Hepatic stellate cell (primary cell): ENCODE measurements at places on chromosomes 7 and 10.

GRCh38 chr10:104322416-104322782 lies 15.9 kb downstream of the ITPRIP start:
- no peak for DNase-seq

DNA sequence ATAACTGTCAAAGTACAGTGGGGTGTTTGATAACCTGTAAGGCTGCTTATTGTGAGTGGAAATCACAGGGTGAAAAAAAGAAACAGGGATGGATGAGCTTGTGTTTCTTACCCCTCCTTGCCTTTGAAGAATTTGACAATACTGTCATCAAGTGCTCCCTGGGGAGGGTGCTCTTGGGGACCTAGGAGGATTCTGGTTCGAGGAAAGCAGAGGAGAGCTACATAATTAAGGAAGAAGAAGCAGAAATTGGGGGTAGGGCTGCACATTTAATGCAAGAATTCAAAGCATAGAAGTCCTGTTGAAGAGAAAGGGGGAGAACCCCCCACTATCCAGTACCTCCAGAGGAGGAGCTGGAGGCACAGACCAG lies 208.1 kb upstream of the PHYHIPL start:
- no peak for DNase-seq

DNA sequence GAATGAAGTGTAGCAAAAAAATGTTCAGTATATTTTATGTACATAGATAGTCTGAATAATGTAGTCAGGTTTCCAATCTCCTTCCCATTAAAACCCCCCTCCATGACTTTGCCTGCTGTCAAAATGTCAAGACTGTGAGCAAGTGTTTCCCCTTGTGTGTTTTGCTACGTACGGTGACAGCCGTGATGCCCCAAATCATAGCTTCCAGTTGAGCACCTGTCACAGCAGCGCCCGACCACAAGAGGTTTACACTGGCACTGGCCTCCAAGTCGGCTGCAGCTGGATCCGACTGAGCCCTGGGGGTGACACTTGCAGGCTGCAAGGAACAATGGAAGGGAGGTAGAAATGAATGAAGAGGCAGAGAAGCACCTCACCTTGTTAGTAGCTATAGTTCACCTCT lies 62.3 kb downstream of the LAMB4 start:
- DNase-seq = no peak

DNA sequence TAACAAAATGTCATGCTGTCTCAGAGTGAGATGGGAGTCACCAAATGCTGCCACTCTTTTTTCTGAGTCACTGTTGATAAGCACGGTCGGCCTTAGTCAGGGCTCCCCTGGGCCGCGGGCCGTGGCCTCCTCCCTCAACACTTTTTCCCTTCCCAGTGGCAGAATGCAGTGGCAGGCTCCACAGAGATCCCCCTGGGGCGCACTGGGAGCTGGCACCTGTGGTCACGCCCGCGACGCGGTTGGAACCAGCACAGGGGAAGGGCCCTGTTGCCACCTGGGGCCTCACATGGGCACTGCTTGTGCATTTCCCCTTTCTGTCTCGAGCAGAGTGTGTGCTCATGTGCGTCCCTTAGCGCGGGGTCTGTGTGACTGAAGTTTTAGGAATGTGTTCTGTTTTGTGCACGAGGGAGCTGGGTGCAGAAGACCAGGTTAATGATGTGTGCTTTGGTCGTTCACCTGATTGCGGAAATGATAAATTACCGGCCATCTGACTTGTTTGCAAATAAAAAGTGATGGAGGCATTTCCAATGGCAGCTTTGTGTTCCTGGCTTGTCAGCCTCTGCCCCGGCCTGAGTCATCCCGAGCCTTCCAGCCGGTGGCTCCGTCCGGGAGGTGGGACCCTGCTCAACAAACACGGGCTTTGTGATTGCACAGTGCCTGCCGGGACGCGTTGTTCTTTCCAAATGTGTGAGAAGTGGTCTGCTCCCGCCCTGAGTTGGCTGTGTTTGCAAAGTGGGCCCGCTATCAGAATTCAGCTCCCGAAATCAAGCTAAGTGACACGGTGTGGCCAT lies 100.7 kb downstream of the NKX6-2 start:
- peak; percentile 81 for DNase-seq

DNA sequence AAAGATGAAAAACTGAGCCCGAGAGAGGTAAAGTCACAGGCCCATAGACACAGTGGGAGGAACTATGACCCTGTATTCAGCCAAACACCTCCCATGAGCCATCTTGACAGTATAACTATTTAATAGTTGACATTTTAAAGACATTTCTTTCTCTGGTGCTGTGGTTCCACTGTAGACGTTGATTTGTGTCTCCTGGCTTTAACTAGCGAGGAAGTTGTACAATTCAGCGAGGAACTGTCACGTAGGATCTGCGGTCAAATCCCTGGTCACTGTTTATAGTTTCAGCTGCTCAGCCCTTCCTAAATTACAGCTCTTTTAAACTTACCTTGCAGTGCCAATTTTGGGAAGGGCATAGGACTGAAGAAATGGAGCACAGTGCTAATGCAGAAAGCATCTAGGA lies 7.1 kb upstream of the CELF2 start:
- no peak for DNase-seq

- peak; percentile 77 for DNase-seq
Observed at GRCh38 chr7:24971333-24972165, 8.4 kb downstream of the OSBPL3 start.

GRCh38 chr7:53699215-53699837 lies 663.9 kb downstream of the POM121L12 start:
- no peak for DNase-seq

DNA sequence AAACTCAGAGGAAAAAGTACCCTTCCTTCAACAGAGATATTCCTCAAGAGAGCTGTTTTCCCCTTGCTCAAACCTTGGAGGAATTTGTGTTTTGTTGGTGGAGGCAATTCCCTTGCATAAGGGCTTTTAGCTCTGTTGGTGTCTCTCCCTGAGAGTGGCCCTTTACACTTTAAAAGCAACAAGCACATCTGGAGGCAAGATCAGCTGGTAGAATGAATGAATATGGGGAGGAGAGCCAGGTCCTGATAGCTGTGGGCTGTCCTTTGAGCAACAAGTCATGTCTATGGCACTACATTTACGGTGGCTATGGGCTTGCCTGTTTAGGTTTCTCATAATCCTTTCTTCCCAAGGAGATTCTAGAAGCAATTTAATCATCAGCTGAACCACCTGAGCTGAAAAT lies 384.0 kb downstream of the SORCS3 start:
- DNase-seq = no peak

GRCh38 chr10:125991392-125991791 lies 95.0 kb downstream of the FANK1 start:
- DNase-seq = no peak

- DNase-seq = no peak
Observed at GRCh38 chr7:1941464-1942242, 271.6 kb downstream of the ELFN1 start.

DNA sequence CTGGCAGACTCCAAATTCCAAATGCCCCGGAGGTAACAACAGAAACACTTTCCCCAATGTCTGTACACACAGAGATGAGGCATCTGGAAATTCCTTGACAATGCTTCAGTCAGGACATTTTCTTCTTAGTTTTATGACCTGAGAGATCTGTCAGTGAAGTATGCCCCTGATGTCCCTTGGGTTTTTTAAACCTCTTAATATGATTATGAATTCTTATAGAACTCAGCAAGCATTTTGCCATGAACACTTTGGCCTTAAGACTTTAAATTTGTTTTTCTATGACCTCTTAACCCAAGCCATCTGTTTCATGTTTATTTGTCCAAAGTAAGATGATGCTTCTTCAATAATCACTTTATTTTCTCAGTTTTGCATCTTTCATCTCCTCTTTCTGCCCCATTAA lies 1206.2 kb downstream of the GATA3 start:
- no peak for DNase-seq

DNA sequence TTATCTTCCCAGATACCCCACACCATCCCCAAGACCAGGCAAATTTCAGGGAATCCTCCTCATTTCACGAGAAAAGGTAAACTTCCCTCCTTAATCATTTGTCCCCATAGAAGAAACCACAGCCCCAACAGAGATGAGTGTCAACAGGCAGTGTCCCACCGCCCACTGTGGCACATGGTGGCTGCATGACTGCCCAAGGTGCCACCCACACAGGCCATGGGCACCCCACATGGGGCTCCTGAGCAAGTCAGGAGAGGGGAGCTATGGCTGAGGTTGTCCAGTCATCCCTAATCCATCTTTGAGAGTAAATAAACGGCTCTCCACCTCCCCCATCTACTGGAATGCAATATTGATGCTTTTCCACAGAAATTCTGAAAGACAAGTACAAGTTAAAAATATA lies 44.1 kb downstream of the ANTXRL start:
- DNase-seq = no peak

DNA sequence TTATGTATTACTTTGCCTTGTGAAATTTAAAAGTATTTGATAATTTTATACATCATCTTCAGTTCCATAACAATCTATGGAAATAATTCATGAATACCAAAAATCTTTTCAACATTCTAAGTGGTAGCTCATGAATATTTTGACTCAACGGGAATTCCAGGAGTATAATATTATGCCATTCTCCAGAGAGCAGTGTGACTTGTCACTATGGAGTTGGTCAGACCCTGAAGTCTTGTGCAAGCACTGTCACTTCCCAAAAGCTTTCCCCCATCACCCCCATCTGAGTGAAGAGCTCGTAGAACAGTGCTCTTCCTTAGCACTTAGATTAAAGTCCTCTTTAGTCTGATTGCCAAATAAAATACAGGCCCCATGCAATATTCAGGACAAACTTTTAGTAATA lies 29.4 kb upstream of the CCNJ start:
- DNase-seq = no peak

GRCh38 chr10:32065856-32066255 lies 9.6 kb upstream of the KIF5B start:
- DNase-seq = peak; percentile 28

- DNase-seq = no peak
Observed at GRCh38 chr10:34681933-34682332, 133.2 kb downstream of the PARD3 start.

GRCh38 chr7:129848436-129848835 lies 104.3 kb downstream of the UBE2H start:
- no peak for DNase-seq

- DNase-seq = no peak
Observed at GRCh38 chr10:31622978-31623377, 304.0 kb downstream of the ZEB1 start.

GRCh38 chr10:16816171-16816570 lies 1.1 kb downstream of the RSU1 start:
- no peak for DNase-seq

DNA sequence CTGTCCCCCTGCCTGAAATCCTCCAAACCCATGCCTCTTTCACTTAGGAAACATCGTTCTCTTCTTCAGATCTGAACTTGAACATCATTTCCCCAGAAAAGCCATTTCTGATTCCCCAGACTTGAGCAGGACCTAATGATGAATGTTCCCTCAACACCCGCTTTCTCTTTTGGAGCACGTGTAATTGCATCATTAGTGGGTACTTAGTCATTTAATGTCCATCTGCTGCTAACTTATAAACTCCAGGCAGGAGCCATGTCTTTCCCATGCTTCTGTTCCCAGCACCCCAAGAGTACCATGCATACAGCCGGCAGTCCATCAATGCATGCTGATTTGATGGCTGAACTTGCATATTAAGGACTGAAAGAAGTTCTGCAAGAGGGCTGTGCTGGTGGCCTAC lies 36.5 kb upstream of the ECHDC3 start:
- DNase-seq = no peak

- DNase-seq = no peak
Observed at GRCh38 chr10:62959553-62959952, 143.4 kb upstream of the EGR2 start.

DNA sequence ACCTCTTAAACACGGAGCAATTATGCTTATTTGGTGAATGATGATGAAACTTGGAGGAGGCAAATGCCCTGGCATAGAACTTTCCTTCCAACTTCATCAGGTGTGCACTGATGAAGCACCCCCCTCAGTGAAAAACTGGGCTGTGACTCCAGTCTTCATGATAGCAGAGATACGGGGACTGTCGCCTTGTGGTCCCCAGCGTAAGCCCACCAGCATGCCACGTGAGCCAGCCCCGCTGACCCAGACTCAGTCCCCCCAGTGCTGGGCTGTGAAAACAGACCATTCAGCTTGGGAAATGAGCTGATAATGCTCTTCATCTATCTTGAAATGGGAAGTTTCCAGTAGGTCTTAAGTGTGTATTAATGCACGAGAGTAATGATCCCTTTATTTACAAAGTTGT lies 177.0 kb downstream of the SNX10 start:
- no peak for DNase-seq

DNA sequence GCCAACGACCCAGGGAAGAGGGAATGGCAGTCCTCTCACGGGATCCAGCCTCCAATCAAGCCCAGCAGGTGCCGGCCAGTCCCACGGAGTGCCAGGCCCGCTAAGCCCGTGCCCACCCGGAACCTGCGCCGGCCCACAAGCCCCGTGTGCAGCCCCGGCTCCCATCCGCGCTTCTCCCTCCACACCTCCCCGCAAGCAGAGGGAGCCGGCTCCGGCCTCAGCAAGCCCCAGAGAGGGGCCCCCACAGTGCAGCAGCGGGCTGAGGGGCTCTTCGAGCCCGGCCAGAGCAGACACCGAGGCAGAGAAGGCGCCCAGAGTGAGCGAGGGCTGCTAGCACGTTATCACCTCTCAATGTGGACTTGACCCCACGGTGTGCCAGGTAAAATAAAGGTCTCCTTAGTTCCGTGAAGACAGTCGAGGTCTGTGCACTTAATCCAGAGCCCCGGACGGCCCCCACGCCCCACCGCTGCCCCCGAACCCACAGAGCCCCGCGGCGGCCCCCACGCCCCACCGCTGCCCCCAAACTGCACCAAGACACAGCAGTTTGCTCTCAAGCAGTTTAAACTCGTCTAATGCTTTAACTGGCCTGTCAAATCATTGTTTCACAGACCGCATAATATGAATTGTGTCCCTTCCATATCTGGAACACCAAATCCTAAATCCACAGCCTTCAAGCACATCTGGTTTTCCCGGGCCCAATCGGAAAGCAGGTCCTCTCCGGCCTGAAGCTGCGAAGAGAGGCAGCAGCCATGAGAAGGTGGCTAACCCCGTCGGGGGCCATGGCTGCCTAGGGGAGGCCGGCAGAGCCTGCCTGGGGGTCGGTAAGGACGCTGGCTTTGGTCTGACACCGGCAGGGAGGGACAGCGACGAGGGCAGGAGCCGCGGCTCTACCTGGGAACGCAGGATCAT lies 307.8 kb downstream of the PTPRN2 start:
- DNase-seq = no peak

- no peak for DNase-seq
Observed at GRCh38 chr10:103736763-103737162, 118.6 kb downstream of the SH3PXD2A start.

DNA sequence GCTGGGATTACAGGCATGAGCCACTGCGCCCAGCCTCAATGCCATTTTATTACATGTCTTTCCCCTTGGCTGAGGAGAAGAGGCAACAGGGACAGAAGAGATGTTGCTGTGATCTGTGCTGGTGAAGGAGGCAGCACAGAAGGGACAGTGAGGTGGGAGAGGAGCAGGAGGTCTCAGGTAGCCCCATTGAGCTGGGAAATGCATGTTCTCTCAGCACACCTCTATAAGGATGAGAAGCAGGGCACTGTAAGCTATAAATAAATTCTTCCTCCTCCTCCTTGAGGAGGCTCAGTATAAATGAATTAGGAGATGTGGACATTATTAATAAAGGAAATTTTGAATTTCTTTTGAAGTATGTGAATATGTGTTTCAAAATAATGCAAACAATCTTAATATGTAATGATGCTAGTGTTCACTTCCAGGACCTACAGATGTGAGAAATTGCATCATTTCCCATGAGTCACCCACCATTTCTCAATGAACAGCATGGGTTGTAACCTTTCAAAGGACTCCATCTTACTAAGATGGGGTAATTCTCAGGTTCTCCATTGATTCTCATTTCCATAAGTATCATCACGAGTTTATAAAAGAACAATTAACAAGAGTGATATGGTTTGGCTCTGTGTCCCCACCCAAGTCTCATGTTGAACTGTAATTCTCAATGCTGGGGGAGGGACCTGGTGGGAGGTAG lies 88.9 kb upstream of the ODAD2 start:
- DNase-seq = no peak
